AG08395 (cell line): ENCODE measurements at places on chromosomes 7 and 10.

DNA sequence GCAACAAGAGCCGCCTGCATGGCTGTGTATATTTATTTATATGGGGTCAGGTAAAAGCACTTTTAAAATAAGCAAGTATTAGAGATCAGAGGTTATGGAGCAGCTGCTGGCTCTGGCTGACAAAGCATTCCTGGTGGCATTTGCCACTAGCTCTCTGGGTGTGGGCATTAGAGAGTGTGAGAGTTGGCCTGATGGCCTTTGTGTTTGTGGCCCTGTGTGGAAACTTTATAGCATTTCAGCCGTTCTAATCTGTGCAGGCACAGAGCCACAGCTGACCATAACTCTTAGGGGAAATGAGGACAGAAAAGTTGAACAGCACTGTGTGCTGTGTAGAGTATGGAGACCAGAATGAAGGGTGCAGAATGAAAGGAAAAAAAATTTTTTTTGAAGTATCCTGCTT is 118.9 kb downstream of the AUTS2 start:
- DNase-seq = no peak

DNA sequence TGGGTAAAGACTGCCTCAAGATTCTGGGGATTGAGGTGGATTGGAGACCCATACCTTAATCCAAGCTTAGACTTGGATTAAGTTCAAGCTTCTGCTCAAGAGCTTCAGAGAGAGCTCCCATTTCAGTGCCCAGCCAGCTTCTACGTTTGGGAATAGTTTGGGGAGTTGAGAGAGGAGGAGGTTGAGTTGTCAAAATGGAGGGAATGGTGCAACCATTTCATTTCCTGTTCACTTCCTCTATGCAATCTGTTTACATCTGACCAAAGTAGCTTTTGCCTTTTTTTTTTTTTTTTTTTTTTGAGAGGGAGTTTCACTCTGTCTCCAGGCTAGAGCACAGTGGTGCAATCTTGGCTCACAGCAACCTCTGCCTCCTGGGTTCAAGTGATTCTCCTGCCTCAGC is 65.8 kb downstream of the ENTPD1 start:
- DNase-seq = no peak

DNA sequence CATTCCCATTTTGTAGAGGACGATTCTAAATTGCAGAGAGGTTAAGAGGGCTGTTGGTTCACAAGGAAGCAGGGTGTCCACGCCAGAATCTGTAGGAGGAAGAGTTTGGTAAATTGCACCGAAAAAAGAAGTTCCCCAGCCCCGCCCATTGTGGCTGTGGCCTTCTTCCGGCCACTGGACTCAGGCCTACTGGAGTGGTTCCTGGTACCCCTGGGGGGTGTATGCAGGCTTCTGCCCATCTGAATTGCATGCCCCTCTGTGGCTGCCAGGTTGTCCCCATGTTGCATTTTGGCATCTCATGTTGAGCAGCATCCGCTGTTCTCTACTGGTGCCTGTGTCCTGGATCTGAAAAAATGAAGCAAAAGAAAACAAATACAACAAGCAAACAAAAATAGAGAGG is 234.2 kb downstream of the WDR11 start:
- no peak for DNase-seq

DNA sequence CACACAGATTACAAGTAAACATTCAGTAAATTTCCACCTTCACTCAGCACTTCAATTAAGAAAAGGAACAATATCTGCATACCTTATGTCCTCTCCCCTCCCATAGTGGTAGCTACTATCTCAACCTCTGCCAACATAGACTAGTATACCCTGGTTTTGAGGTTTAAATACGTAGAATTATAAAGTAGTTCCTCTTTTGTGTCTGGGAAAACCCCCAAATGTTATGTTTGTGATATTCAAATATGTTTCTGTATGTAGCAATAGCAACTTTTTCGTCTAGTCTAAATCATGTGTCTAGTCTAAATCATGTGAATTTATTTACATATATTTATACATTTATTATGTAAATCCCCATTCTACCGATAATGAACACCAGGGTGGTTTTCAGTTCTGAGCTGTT is 13.2 kb upstream of the CAMK2B start:
- no peak for DNase-seq

DNA sequence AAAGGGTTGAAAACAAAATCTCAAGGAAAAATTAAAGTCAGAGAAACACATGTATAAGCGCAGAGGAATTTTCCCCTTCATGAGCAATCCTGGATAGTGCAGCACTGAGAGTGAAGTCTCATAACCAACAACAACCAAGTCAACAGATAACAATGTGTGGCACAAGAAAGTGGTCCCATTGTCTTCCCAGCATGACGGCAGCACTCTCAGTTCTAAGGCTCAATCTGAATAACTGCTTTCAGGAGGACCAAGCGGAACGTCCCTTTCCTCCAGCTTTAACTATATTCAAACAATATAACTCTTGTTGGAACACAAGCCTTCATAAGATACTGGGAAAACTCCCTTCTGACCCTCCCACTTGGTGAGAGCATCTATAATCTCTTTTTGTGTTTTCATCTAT is 137.9 kb downstream of the RAPGEF5 start:
- no peak for DNase-seq
